ENCODE measurements at places on chromosomes 6 and 20.

DNA sequence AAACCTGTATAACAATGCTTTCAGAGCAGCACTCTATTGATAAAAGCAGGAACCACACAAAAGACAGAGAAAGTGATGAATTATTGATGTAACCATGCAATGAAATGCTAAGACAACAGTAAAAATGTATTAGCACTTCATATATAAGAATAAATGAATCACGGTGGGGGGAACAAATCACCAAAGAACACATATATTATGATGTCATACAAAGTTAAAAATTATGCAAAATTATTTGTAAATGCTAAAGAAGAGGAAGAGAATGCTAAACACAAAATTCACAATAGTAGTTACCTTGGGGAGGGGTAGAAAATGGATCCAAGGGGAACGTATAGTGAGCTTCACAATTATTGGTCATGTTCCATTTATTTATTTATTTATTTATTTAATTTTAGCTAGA is 133.9 kb downstream of the KIF13A start:
- no peak for DNase-seq

DNA sequence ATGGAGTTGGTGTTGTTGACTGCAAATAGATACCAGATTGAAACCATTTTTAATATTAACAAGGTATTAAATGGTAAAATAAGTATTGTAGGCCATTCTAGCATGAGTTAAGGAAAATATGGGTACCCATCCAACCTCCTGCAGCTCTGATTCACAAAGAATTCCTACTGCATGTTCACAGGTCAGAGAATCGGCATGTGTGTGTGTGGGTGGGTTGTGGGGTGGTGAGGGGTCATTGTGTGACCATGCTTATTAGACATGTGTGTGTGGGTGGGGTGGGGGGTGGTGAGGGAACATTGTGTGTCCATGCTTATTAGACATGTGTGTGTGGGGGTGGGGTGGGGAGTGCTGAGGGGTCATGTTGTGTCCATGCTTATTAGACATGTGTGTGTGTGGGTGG is 3.2 kb downstream of the IYD start:
- peak; percentile 71 for DNase-seq

- DNase-seq, result no peak
These were observed 95.6 kb upstream of the SLC35B3 start for GRCh38 chr6:8530785-8531435.

DNA sequence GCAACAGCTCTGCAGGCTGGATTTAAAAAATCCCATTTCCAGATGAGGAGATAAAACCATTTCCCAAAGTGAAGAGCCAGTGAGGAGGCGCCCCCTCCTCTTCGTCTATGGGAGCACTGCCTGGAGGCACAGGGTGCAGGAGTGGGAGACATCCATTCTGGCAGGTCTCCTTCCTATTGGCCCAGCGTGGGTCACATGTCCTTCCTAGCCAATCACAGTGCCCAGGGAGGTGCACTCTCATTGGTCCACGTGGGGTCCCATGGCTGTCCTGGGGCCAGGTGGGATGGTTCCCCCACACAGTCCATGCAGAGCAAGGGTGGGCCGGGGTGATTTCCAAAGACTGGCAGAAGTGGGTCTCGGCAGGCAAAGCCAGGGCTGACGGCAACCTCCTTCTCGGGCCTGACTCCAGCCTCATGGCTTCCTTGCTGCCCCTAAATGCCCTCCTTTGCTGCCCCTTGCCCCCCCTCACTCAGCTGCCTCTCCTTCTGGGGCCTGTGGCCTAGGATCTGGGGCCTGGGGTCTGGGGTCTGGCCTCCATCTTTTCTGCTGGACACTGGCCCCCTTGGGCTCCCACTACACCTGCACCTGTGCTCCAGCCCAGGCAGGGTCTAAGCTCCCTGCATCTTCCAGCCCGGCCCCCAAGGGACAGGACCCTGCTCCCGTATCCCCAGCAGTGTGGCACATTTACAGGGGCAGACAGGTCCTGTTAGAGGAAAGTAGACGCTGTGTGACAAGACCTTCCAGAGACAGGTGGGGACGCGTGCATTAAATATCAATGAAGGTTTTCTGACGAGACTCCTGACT is 231.7 kb downstream of the TAF4 start:
- no peak for DNase-seq

DNA sequence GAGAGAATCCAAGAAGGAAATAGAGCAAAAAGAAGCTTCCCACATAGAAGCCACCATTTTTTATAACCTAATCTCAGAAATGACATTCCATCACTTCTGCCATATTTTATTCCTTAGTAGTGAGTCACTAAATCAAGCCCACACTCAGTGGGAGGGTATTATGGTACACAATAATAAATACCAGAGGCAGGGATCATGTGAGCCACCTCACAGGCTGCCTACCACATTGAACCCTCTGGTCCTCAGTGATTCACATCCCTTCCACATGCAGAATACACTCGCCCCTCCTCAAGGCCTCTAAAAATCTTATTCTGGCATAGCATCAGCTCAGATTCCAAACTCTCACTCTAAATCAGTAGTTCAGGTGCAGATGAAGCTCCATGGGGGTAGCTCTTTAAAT is 49.4 kb downstream of the TMC2 start:
- DNase-seq, result peak; percentile 70

DNA sequence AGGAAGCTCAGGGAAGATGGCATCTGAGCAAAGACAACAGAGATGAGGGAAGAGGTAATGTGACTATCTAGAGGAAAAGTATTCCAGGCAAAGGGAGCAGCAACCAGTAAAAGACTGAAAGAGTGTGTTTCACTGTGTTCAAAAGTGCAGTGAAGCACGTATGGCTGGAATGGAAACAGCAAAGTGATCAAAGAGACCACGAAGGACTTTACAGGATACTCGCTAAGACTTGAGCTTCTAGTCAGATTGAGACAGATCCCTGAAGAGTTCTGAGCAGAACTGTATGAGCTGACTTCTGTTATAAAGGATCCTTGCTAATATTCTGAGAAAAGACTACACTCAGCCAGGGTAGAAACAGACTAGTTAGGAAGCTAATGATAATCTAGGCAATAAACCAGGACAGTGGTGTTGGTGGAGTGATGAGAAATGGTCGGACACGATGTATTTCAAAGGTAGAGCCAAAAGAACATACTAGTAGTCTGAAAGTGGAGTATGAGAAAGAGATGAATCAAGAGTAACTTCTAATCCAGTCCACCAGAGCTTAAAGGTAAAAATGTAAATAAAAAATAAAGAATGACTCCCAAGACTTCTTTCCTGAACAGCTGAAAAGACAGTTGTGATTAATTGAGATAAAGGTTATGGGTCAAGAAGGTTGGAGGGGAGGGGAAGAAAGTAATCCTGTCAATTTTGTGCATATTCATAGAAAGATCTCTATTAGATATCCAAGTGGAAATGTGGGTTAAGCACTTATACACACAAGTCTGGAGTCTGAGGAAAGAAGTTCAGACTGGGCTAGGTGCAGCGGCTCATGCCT is 14.2 kb downstream of the SEC63 start:
- no peak for DNase-seq

DNA sequence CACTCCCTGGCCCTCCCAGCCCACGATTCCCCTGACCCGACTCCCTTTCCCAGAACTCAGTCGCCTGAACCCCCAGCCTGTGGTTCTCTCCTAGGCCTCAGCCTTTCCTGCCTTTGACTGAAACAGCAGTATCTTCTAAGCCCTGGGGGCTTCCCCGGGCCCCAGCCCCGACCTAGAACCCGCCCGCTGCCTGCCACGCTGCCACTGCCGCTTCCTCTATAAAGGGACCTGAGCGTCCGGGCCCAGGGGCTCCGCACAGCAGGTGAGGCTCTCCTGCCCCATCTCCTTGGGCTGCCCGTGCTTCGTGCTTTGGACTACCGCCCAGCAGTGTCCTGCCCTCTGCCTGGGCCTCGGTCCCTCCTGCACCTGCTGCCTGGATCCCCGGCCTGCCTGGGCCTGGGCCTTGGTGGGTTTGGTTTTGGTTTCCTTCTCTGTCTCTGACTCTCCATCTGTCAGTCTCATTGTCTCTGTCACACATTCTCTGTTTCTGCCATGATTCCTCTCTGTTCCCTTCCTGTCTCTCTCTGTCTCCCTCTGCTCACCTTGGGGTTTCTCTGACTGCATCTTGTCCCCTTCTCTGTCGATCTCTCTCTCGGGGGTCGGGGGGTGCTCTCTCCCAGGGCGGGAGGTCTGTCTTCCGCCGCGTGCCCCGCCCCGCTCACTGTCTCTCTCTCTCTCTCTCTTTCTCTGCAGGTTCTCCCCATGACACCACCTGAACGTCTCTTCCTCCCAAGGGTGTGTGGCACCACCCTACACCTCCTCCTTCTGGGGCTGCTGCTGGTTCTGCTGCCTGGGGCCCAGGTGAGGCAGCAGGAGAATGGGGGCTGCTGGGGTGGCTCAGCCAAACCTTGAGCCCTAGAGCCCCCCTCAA is at the start of gene LTA:
Gene LTA, plus strand, starts transcription at position 249 of the 871 bp plus-strand sequence. Its CDS starts 454 bp downstream, at position 703.
- DNase-seq, result no peak

DNA sequence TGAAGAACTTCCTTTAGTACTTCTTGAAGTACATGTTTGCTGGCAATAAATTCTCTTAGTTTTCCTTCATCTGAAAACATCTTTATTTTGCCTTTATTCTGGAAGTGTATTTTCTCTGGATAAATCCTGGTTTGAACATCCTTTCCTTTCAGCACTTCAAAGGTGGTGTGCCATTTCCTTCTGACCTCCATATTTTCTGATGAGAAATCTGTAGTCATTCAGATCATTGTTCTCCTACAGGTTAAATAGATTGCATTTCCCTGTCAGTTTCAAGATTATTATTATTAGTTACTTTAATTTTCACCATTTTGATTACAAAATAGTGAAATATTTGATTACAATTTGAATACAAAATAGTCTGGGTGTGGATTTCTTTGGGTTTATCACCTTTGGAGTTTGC is 134.5 kb downstream of the CDH26 start:
- DNase-seq, result no peak

DNA sequence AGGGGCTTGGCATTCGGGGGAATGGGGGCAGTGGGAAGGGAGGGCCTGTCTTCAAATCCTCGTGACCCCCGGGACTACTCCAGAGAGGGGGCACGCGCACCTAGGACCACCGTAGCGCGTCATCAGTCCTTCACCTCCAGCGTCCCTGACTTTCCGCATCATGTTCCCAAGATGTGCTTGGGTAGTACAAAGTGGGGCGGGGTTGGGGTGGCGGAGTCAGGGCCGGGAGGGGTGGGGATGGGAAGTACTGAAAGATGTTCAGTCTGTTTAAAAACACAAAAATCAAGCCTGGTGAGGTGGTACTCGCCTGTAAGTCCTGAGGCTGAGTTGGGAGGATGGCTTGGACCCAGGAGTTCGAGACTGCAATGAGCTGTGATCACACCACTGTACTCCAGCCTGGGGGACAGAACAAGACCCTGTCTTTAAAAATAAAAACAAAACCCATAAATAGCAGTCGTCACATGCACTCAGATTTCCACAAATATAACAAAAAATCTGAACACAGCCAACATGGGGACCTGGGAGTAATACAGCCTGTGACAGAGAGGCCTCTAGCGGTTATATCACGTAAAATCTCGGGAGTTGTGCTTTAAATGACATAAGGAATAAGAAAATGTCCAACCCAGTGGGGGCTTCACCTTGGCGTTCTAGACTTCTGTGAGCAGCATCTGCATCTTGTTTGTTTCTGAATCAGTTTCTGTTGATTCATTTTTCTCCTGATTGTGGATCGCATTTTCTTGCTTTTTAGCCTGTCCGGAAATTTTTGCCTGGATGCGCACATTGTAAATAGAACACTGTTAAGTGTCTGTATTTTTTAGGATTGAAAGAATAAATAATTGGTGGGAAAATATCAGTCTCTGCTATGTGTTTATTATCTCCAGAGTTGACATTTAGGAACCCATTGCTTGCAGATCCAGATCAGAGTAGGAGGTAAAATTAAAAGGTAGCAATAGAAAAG is 698 bp upstream of the LRP11 start:
- DNase-seq, result peak; percentile 81

DNA sequence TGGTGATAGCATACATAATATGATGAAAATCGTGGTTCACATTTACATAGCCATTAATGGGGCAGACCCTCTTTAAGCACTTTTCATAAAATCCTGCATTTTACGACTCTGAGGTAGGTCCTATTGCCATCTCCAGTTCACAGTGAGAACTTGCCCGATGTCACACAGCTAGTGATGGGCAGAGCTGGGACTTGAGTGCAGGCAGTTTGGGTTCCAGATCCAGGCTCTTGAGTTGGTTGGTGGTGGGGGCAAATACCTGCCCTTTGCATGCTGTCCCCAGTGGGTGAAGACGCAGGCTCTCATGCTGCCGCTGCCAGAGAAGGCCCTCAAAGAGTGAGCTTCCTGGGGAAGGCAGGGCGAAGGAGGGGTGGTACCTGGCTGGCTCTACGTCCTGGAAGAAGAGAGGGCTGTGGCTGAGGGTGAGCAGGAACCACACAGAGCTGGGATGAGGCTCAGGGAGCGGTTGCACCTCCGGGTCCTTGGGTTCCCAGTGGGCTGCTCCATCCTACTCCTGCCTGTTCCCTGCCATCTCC is 6.1 kb upstream of the BAK1 start:
- no peak for DNase-seq

- no peak for DNase-seq
These were observed 90.2 kb downstream of the GMDS start for GRCh38 chr6:2155206-2155605.

- no peak for DNase-seq
These were observed 539.4 kb downstream of the DOK5 start for GRCh38 chr20:55014766-55015165.

- DNase-seq, result peak; percentile 98
These were observed 6.8 kb upstream of the SULF2 start for GRCh38 chr20:47792021-47792618.

GRCh38 chr20:11958855-11959254 is 41.2 kb downstream of the BTBD3 start:
- DNase-seq, result peak; percentile 2

- DNase-seq, result no peak
These were observed 19.2 kb upstream of the HAO1 start for GRCh38 chr20:7959484-7959883.

GRCh38 chr6:134464690-134465411 is 146.9 kb upstream of the SGK1 start:
- DNase-seq, result peak; percentile 69

- DNase-seq, result peak; percentile 40
These were observed 6.6 kb upstream of the ARFGAP1 start for GRCh38 chr20:63265891-63266515.

DNA sequence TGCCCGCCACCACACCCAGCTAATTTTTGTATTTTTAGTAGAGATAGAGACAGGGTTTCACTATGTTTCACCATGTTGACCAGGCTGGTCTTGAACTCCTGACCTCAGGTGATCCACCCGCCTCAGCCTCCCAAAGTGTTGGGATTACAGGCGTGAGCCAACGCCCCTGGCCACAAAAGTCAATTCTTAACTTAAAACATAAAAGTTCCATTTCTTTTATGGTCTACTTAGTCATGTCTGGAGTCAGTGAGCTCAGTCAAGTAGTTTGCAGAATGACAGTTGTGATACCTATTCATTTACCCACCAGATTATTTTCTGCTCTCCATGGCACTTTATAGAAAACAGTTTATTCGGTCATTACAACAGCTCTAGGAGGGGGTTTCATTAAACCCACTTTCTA is 103.1 kb upstream of the ESR1 start:
- DNase-seq, result no peak

DNA sequence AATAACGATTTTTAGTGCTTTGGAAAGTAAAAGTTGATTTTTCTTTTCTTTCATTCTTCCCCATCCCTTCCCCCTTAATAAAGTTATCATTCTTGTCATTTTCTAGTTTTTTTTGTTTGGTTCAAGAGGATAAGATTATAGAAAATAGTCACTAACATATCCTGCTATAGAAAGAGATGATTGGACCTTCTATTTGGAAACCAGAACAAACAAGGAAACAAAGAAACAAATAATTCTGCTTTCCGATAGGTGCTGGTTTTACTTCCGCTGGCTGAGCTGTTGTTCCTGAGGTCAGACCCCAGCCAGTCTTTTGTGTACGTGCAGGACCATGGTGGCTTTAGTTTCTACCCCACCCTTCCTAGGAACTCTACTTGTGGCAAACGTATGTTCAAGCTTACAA is at the start of gene CDH26:
Gene CDH26, plus strand, starts transcription at position 301 of the 400 bp plus-strand sequence. CDS start 304 bp downstream, outside the sequence.
- no peak for DNase-seq

- peak; percentile 22 for DNase-seq
These were observed 40.8 kb upstream of the MAN1A1 start for GRCh38 chr6:119390247-119390793.
